ENCODE measurements at places on chromosomes 16 and 17. TPM values are rescaled to one million over a fixed set of nuclear protein-coding genes. Genes with fewer than 3 reads are reported as not detected.

- no peak for DNase-seq
These were observed 20.9 kb downstream of the HLF start for GRCh38 chr17:55285340-55286301.

The RNF227 gene
- 6.4 TPM for polyA plus RNA-seq

The ATP2A1 gene
- 2.5 TPM for polyA plus RNA-seq

GRCh38 chr16:4869147-4869805, 22.0 kb downstream of the UBN1 start:
- DNase-seq = no peak

DNA sequence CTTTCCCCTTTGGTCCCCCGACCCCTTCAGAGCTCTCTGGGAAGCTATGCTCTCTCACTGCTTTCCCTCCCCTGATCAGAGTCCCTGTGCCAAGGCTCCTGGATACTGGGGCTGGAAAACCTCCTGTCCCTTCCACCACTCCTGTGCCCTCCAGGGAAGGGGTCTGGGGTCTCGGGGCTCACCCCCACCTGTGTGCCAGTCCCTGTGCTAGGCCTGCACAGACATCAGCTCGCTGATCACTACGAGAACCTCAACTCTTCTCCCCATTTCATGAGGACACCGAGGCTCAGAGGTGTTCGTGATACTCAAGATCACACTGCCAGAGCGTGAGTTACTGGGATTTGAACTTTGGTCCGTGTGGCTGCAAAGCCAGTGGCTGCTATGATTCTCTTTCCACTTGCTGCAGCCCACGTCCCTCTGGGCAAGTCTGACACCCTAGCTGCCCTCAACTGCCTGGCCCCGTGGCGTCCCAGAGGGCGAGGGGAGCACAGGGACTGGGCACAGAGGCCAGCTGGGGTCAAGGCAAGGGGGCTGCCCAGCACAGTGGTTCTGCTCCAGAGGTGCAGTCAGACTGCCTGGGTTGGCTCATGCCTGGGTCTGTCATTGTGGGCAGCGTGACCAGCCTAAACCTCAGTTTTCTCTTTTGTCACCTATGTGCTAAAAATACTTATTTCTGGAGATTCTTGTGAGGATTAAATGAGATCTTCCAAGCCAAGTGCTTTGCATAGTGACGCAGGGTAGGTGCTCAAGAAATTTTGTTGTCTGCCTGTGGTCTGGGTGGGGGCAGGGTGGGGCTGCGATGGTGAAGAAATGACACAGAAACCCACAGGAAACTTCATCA, 43.8 kb upstream of the TOB1 start:
- DNase-seq = no peak

The HOXB13 gene
- polyA plus RNA-seq = not detected

- DNase-seq = no peak
These were observed 239.9 kb downstream of the PRKCA start for GRCh38 chr17:66542129-66542966.

DNA sequence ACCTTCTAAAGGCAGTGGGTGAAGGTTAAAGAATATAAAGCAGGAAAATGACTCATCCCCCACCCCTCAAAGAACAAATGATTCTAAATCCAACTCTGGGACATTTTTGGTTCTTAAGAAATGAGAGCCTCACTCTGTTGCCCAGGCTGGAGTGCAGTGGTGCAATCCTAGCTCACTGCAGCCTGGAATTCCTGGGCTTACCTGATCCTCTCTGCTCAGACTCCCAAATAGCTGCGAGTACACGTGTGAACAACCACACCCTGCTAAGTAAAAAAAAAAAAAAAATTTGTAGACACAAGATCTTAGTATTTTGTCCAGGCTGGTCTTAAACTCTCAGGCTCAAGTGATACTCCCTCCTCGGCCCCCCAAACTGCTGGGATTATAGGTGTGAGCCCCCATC, 298.8 kb upstream of the MAF start:
- no peak for DNase-seq

- DNase-seq = no peak
These were observed 215.8 kb downstream of the RBFOX3 start for GRCh38 chr17:79395066-79395465.

DNA sequence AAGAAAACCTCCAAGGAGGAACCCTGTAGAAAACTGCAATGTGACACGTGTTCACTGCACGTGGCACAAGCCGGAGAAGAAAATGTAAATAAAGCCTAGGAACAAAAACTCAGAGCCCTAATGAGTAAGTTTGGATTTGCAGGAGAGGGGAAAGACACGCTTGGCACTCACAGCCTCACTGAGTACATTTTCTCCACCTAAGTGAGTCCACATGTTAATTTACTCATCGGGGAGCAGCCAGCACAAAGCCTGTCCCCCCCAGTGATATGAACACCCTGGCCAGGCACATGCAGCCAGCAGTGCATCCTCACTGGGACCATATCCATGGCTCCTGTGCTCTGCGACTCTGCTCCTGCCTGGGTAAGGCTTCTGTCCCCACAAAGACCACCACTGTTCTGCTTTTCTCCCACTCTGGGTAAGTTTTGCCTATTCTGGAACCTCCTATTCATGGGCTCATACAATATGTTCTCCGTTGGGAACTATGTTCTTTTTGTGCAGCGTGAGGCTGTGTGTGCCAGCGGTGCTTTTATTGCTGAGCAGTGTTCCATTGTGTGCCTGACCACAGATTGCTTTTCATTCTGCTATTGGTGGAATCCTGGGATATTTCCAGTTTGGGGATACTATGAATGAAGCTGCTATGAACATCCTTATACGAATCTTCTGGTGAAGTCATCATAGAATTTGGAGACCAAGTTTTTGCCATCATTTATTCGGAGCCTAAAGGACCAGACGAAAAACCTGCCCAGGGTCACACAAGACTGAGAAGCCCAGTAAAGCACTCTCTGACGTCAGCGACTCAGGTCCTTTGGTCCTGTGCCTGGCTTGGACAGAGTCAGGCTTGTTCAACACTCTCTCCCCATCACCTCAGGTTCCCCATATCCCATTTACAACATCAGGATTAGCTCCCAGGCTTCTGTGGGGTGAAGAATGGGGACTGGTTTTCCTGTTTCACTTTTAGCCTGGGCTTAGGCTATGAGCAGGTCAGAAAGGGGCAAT, 53.3 kb downstream of the RNF112 start:
- no peak for DNase-seq

GRCh38 chr16:87032554-87032953, 284.6 kb downstream of the C16orf95 start:
- DNase-seq = no peak

The CTRB1 gene
- not detected for polyA plus RNA-seq
